ENCODE measurements at places on chromosomes 4 and X.

GRCh38 chr4:169626331-169627282 is 6.2 kb downstream of the CLCN3 start:
- no peak for DNase-seq

GRCh38 chrX:53422861-53423306 is at the start of gene RIBC1:
TSS of gene RIBC1 (plus strand) at chrX:53422873. CDS start at chrX:53426277, 3,404 bp downstream.
- no peak for DNase-seq

DNA sequence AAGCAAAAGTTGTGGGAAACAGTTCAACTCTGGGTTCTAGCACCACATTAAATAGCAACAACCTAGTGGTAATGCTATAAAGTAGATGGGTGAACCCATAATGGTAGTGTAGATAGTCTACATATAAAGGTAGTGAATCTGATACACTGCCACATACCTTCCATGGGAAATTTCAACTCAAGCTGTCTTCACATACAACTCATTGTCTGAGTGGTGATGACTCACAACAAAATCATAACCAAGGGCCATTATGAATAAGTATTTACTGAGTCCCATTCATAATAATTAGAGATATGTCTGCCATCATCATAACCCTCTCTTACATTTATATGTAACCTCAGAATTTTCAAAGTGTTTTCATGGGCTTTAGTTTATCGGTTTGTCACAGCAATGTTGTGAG is 34.8 kb downstream of the EGF start:
- DNase-seq: peak; percentile 74

- DNase-seq: no peak
Measured at GRCh38 chr4:183100827-183101226, 1.8 kb downstream of the WWC2 start.

DNA sequence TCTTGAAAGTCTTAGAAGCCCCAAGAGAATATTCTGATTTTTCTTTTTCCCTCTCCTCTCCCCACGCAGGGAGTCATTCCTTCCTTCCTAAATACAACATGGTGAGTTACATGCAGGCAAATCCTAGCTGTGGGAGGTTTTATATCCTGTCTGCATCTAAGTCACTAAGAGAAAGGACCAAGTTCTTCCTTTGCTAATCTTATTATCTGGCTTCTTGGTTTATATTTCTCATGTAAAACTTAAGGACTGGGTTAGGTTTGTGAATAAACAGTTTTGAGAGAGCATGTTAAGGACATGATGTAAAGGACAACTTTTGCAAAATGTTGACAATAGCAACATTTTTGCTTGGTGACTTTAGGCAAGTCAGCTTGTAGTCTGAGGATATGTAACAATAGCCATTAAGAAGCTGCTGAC is 5.1 kb upstream of the CXCL9 start:
- peak; percentile 19 for DNase-seq

DNA sequence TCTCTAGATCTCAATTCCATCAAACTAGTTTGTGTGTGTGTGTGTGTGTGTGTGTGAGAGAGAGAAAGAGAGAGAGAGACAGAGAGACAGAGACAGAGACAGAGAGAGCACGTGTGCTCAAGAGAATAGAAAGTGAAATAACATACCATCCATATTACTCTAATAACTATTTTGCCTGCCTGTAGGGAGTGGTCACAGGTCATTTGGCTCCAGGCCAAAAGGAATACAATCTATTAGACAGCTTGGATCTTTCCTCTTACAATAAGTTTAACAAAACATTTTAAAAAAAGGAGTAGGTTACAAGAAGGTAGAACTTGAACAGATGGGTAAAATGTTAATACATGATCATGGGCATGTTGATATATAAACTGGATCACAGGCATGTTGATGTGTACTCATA is 76.2 kb downstream of the COL4A6 start:
- no peak for DNase-seq

DNA sequence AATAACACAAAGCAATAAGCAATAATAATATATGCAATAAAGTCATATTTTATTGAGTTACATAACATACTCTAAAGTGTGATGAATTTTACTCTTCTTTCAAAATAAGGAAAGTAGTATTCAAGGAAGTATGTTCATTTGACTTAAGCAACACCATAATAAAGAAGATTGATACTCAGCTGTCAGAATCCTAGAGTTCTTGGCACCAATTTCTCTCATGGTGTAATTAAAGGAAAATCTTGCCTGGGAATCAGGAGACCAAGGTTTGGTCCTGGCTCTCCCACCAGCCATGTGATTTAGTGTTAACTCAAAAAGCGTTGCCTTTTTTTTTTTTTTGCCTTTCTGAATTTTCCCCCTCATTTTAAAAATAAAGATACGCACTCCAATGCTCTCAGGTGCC is 17.1 kb downstream of the MYOZ2 start:
- no peak for DNase-seq

GRCh38 chrX:17605676-17606075 is 131.6 kb upstream of the SCML1 start:
- DNase-seq: no peak

- DNase-seq: no peak
Measured at GRCh38 chr4:139692309-139693012, 26.8 kb downstream of the MGST2 start.

DNA sequence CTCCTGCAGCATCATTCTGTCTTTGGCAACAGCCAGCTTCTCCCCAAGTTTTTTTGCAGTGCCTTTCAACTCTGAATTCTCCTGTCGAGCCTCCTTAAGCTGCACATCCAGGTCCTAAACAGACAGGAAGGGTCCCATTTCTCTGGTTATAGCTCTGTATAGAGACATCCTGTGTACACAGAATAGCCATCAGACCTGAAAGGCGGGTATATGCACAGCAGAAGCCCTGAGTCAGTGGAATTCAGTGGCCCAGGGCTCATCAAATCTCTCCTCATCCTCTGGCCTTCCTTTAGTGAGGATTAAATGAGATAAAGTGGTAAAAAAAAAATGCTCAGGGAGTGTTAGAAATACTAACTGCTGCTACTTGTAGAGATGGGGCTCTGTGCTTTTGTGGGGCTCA is 73.8 kb downstream of the FAM184B start:
- no peak for DNase-seq

- DNase-seq: no peak
Measured at GRCh38 chrX:48831909-48832291, 3.5 kb downstream of the PCSK1N start.

DNA sequence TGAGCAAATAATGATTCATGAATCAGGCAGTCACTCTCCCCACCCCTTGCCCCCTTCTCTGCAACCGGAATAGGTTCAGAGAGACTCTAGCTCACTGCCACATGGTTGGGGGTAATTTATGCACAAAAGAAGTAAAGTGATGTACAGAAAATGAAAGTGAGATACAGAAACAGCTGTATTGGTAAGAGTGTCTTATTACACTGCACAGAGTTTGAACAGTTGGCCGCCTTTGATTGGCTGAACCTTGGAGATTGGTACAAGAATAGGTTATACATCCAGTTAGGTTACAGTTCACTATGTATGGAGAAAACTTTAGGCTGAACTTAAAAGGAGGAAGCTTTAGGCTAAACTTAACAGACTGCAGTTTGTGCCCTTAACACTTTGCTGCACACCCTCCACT is 34.6 kb upstream of the DIAPH2 start:
- DNase-seq: no peak

DNA sequence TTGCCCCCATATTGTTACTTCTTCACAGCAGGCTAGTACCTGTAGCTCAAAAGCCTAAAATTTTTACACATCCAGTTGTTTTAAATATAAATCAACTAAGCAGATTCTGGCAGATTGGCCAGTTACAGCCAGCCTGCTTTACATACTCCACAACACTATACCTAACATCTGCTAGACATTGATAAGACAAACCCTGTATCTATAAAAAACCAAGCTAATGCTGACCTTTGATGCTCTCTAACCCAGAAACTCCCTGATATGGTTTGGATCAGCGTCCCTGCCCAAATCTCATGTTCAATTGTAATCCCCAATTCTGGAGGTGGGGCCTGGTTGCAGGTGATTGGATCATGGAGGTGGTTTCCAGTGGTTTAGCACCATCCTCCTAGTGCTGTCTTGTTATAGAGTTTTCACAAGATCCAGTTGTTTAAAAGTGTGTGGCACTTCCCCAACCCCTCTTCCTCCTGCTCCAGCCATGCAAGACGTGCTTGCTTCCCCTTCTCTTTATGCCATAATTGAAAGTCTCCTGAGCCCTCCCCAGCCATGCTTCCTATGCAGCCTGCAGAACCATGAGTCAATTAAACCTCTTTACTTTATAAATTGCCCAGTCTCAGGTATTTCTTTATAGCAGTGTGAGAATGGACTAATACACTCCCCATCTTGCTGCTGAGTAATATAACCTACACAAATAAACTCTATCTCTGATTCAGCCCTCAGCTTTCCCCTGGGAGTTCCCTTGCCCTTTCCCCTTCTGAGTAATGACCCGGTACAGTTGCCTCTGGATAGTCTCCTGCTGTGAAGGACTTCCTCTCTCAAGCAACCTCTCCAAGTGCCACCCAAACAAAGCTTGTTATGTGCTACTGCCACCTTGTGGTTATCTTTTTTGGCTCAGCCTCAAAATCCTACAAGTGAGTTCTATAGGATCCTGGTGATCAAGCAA is 39.6 kb downstream of the ZCCHC13 start:
- DNase-seq: peak; percentile 96

DNA sequence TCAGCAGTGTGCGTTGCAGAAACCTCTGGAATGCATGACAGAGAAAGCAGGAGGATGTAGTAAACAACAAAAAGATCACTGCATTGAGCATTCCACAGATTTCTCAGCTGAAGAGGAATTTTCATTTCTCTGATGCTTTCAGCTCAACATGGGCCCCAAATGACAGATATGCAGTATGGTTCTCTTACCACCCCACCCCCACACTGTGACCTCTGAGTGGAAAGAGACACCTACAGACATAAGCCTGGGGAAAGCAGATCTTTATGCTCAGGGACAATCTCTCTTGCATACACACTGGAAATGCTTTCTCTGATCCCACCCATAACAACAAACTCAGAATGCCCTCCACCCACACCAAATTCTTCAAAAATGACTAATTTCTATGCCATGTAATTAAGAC is 983.7 kb upstream of the LCORL start:
- DNase-seq: peak; percentile 22

- DNase-seq: no peak
Measured at GRCh38 chrX:109797311-109797975, 64.4 kb upstream of the ACSL4 start.

GRCh38 chr4:85737254-85737653 is 262.3 kb downstream of the ARHGAP24 start:
- no peak for DNase-seq

DNA sequence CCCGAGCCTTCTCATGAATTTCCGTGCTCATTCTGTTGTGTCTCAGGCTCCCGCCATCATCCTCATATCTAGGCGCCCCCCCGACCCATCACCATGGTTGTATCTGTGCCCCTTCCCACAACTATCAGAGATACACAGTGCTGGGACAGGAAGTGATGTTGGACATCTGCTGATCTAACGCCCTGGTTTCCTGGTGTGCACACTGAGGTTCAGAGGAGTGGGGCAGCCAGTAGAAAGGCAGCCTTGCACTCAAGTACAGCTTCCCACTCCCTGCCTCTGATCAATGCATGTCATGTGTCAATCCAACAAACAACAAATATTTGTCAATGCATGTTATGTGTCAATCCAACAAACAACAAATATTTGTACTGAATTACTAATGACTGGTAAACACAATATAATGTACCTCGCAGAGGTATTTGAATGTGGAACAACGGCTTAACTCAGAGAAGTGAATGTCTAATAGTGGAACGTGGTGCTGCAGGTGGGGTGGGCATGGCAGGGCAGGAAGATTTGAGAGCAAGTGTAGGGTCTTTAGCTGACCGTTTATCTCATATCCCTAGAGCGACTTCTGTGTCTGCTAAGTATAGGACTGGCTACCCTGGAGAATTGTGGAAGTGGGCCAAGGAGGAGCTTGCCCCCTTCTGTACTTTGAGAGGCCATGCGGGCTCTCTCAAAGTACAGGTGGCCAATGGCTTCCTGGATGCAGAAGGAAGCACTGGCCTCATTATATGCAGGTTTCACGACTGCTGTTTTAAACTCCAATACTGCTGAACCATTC is 10.3 kb upstream of the SEL1L3 start:
- DNase-seq: no peak

- no peak for DNase-seq
Measured at GRCh38 chr4:45241976-45242375, 515.6 kb upstream of the GNPDA2 start.

DNA sequence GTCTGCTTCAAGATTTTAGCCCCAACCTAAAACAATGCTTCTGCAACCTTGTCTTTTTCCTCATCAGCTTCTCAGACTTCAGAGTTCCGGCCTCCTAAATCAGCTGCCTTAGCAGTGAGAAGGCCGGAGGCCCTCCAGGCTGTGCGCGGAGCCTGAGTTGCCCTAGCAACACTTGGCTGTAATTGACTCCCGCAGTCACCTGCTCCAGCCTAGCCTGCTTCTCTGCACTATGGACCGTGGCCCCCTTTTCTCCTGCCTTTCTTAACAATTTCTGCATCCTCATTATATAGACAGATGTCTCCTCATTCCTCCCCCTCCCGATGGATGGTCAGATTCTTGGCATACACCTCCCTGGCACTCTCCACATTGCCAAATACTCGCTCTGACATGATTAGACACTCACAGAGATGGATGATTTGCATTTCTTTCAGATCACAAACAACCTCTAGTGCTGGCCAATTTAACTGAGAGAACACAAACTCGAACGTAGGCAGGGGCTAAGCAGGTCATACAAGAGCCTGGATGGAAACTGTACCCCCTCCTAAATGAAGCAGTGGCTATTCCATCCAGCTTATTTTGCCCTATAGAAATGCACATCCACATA is 9.5 kb upstream of the HUWE1 start:
- DNase-seq: no peak

DNA sequence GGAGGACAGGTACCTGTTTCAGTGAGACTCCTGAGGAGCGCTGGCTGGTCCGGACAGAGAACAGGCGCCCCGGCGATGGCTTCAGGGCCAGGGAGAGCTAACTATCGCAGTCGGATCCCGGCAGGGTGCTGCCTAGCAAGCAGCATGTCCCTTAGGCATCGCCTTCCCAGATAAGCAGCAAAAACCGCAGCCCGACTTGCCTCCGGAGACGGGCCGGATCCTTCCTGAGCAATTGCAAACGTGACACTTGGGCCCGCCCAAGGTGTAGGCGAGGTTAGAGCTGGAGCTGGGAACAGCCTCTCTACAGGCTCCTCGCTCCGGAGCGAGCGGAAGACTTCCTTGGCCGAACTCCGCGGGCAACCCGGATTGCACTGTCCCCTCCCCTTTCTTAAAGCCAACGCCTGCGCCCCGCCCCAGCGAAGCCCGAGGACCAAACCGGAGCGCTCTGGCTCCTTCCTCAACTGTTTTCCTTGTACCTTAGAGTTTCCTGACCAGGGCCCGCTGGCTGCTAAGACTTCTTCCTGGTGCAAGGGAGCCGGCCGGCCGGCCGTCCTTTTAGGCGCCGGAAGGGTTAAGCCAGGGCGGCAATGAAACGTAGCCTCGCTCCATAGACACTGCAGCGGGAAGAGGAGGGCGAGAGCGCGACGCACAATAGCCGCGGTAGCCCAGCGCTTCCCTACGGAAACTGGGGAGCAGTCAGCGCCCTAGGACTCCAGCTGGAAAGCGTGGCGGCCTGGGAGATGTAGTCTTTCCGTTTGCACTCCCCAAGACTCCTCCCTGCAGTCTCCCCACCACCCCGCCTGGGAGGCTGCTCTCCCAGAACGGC is at the start of gene OPHN1:
OPHN1 (minus strand) TSS at position 341 of the 826 bp plus-strand sequence. CDS start 475 bp downstream, outside the sequence.
- DNase-seq: peak; percentile 70

All from fibroblast of upper back skin (primary cell).